D721Med (cell line): ENCODE measurements at places on chromosomes 2 and 18.

DNA sequence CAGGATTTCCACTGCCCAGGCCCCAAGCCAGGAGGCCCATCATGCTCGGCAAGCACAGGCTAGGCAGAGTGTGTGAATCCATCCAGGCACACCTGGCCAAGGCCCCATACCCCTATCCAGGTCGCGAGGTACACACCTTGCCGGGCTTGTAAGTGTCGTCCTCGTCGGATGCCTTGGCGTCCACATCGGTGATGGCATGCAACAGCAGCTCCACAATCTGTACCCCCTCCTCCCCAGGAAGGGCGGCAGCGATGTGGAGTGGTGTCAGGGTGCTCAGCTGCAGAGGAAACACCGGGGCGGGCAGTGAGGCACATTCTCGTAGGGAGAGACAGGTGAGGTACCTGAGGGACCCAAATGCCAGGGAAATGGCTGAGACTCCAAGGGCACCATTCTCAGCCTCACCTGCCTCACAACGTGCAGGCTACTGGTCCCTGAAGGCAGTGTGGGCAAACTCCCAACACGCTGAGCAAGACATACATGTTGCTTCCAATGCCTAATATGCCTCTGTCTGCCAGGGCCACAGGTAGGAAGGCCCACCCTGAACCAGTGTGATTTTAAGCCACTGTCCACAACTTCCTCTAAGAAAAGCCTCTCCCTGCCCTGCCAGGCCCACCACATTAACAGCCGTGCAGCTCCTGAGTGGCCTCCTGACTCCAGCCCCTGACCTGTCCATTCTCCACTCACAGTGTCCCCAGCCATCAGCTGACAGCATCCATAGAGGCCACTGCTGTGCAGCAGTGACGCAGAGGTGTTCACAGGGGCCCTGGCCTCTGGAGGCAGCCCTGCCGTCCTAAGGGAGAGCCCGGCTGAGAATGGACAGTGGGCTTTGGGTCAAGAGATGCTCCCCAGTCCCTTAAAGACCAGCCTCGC is 44.9 kb downstream of the ANKMY1 start:
- DNase-seq = no peak

DNA sequence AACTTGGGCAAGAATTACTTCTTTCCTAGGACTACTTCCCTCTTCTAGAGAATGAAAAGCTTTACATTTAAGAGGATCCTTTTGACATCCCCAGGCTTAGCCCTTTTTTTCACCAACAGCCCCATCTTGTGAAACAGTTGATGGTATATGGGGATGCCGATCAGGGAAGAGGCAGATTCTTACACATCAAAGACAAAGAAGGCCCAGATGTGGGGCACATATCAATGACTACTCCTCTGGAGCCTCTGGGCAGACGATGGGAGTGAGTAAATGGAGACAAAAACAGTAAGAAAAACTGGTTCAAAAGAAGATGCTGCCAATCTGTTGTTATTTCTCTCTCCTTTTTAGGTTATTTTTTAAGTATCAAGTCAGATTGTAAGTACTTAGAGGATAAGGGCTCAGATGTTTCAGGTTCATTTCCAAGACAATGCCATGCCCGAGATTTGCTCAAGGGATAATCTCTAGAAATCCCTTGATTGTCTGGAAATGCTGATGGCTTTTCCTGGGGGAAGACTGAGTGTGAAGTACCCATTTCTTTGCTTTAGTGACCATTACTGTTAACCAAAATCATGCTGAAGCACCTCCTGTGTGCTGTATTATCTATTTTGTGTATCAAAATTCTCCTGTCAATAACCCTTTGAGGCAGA is 117.5 kb downstream of the EPHA4 start:
- no peak for DNase-seq

- DNase-seq = no peak
These were observed 78.8 kb downstream of the TET3 start for GRCh38 chr2:74063486-74063885.

DNA sequence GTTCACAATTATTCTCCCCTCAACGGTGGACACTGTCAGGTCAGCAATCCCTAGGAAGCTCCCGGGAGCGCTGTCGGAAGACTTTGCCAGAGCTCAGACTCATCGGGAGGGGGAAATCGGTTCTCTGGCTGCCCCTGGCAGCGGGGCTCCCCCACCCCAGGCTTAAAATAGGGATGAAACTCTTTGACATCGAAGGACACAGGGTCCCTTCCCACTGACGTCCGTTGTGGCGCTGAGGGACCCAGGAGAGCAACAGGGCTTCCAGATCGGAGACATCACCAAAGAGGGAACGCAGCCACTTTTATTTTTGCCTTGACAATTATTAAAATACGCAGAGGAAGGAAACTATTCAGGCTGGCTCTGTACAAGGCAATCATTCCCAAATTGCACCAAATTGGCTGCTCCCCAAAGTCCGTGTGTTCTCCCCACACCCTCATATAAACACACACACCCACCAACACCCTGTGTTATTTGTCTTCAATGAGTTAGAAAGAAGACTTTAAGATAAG is 249.0 kb downstream of the CDH20 start:
- DNase-seq = no peak

DNA sequence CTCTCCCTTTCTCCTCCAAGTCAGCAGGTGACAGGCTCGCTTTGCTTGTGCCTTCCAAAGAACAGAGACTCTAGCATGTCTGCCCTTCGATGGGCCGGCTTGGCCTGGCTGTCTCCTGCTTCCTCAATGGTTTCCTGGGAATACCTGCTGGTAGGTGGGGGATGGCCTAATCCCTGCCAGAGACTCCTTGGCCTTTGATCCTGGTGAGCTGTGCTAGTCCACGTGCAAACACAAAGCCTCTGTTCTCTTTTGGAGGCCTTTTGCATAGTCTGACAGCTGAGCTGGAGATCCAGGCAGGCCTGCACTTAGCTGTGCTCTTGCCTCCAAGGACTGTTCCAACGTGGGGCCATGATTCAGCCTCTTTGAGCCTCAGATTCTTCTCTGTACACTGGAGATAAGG is 67.6 kb downstream of the ARL4C start:
- DNase-seq = no peak

- DNase-seq = no peak
These were observed 187.2 kb upstream of the NOL4 start for GRCh38 chr18:34411952-34412351.

GRCh38 chr2:53787614-53788289 is 908 bp downstream of the ERLEC1 start:
- no peak for DNase-seq

GRCh38 chr2:99607454-99607853 is 117.6 kb upstream of the REV1 start:
- no peak for DNase-seq

DNA sequence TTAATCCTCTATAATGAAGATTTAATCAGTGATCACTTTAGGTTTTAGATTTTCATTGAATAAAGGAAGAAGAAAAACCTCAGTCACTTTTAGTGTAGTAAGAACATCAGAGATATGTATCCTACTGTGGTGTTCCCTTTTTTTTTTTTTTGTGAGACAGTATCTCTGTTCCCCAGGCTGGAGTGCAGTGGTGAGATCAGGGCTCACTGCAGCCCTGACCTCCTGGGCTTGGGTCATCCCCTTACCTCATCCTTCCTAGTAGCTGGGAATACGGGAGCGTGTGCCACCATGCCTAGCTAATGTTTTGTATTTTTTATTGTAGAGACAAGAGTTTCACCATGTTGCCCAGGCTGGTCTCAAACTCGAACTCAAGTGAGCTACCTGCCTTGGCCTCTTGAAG is 5.1 kb downstream of the SLC39A10 start:
- DNase-seq = no peak

GRCh38 chr18:13614641-13615288 is 111.6 kb downstream of the FAM210A start:
- DNase-seq = no peak

DNA sequence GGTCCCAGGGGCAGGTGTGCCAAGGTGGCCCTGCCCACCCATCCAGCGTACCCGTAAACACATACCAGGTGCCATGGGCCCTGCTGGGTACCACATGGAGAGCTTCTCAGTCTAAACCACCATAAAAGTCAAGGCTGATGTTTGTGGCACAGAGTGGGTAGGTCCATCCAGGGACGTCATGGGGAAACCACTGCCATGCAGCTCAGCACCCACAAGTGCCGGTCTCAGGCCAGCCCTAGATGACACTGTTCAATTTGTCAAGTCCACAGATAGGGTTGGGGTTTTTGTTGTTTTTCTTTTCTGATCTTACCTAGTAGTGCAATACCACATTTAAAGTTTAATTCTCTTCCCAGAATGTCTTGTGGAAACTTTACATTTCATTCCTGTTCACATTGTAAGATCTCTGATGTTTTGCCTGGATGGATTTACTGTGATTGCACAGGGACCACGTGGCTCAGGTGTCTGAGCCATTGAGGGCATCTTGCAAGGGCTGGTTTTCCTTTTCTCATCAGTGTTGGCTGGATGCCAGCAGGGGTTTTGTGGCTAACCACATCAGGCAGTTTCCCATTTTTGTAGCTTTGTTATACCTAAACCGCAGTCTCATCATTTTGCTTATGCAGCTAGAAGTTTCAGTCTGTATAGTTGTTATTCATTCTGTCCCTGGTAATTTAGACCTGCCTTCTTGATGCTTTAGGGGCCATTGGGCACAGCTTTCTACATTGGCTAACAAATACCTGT is 64.7 kb downstream of the STK25 start:
- DNase-seq = no peak

DNA sequence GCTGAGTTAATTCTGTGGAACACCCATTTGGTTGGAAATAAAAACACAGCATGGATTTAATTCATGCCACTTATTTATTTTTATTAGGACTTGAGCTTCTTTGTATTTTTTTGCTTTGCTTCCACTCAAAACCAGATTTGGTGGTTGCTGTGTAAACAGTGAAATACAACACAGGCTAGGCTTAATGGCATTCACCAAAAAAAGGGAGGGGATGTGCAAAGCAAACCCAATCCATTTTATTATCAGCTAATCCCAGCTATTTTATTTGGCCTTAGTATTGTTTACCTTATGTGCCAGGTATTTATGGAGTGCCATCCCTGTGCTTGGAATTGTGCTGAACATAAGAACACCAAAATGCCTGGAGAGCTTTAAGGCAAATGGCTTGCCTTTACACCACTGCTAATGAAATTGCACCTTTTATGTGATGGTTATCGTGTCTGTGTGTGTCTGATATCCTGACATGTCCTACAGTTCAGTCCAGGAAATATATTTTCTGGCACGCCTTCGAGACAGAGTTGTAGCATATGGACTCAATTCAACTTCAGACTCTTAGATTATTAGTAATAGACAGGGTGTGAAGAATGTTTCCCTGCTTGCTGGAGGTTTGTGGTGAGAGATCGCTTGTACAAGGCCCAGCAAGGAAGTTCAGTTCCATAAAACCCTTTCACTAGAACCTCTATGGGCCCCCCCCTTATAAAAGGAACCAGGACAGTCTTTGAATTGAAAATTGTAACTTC is 99.6 kb downstream of the PRPF40A start:
- no peak for DNase-seq

- DNase-seq = no peak
These were observed 127.8 kb upstream of the SIX3 start for GRCh38 chr2:44813658-44814057.

GRCh38 chr2:118967124-118967880 is 25.3 kb downstream of the MARCO start:
- DNase-seq = no peak

DNA sequence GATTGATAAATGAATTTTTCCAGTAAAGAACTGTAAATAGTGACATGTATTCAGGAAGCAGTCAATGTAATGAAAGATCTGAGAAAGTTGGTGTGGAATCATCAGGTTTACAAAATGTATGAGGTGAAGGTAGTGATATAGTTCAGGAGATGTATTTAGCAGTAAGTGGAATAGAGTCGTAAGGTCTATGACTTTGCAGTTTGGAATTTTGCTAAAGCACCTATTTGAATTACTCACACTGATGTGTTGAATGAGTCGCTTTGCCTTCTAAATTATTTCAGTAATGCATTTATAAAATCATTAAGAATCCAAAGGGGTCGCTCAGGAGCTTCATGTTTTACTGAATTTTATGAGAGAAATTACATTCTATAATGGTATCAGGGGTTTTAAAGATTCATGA is 713.7 kb downstream of the DSC3 start:
- no peak for DNase-seq

GRCh38 chr2:201105759-201106158 is 10.2 kb upstream of the CFLAR start:
- DNase-seq = no peak

DNA sequence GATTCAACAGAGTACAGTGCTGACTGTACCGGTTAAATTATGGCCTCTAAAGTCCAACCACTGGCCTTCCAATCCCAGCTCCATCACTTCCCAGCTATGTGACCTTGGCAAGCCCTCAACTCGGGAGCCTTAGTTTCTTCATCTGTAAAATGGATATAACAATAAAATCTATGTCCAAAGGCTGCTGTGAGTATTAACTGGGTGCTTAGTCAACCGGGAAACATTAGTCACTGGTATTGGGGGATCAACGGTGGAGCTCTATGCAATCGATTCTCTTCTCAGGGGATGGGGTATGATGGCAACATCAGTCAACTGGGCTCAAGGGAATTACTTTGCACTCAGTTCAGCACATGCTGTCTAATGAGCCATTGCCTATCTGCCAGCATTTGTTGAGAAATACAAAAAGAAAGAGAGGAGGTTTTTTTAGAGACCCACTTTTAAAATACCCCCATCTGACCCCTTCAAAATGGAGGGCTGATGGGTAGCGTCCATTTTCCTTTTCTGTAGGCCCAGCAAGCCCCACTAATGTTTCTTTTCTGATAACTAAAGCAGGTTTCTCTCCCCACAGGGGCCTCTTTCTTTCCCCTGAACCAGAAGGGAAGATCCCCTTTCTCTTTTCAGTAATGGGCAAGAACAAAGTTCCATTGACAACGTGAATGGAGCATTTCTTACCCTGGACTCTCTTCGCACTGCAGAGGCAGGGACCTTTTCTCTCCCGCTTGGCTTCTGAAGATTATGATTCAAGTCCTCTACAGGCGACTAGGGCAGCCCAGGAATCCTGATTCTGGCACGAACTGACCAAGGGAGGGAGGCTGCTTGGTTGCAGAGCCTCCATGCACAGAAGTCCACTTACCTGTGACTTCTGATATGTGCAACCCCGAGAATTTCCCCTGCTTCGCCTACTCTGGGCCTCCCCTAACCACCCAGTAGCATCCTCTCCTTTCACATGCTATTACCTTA is 8.7 kb upstream of the AGFG1 start:
- DNase-seq = no peak

GRCh38 chr18:58335223-58335622 is 291.2 kb downstream of the NEDD4L start:
- no peak for DNase-seq

DNA sequence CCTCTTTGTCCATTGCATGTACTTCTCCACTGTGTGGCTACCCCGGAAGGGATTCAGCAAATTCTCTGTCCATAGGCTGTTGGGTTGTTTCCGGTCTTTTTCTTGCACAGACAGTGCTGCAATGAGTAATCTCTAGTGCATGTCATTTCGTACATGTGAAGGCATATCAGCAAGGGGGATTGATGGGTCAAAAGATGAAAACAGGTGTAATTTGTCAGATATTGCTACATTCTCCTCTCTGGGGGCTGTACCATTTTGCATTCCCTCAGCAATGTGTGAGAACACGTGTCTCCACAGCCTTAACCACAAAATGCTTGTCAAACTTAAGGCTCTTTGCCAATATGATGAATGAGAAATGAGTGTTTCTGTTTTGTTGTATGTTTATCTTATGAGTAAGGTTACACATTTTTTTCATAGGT is 60.5 kb downstream of the KLHL29 start:
- no peak for DNase-seq

- DNase-seq = no peak
These were observed 81.4 kb downstream of the MTCL1 start for GRCh38 chr18:8786483-8787370.
